ENCODE measurements at places on chromosomes 4 and X.

GRCh38 chrX:110699109-110699508 lies 96.5 kb downstream of the CHRDL1 start:
- DNase-seq, result no peak

GRCh38 chr4:101862595-101862994 lies 72.1 kb downstream of the BANK1 start:
- DNase-seq, result no peak

GRCh38 chrX:136259543-136259942 lies 8.3 kb upstream of the MAP7D3 start:
- DNase-seq, result no peak

GRCh38 chrX:145393702-145394235 lies 146.5 kb downstream of the SPANXN1 start:
- no peak for DNase-seq

DNA sequence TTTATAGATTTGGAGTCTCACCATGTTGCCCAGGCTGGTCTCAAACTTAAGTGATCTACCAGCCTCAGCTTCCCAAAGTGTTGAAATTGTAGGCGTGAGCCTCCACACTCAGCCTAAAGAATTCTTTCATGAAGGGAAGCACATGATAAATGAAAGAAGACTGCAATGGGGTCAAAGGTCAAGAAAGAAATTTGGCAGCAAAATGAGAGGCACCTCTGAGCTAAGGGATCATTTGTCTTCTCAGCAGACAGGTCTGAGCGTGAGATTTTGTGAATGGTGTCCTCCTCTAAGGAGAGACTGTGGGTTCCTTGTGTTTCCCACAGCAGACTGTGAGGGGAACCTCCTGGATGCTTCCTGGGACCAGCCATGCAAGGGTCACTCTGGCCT lies 57.5 kb upstream of the EGFL6 start:
- no peak for DNase-seq

DNA sequence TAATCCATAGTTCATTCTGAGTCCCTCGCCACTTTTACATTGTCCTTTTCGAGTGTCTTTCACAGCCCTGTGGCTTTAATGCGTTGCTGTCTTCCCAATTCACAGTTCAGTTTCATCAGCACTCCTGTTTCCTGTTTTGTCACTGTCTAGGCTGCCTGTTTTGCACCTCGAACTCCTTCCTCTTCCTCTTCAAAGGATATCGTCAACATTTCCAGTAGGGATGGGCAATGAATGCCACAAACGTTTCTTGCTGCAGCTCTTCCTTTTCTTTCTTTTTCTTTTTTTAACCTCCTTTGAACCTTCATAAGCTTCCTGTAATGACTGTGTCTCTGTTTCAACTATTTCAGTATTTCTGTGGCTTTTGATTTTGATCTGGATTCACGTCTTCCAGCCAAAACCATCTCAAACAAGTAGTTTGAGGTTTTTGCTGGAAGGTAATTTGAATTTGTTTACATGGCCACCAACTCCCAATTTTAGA lies 105.4 kb downstream of the ANXA3 start:
- DNase-seq, result no peak

- DNase-seq, result no peak
Measured at GRCh38 chr4:147773261-147774184, 41.6 kb downstream of the ARHGAP10 start.

DNA sequence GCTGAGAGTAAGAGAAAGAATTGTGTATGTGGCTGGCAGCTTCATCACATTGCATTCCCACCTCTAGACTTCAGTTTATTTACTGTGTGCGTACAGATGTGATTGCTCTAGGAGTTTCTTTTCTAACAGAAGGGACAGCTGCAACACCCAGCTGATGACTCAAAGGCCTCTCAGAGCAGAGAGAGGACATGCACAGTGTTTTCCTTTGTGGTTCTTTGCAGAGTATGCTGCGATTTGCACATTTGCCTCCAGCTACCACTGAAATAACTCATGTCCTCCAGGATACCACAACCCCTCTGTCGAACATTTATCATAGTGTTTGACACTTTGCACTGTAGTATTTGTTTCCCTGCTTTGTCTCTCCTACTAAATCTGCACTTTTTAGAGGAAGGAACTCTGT lies 294.1 kb downstream of the STIM2 start:
- no peak for DNase-seq

DNA sequence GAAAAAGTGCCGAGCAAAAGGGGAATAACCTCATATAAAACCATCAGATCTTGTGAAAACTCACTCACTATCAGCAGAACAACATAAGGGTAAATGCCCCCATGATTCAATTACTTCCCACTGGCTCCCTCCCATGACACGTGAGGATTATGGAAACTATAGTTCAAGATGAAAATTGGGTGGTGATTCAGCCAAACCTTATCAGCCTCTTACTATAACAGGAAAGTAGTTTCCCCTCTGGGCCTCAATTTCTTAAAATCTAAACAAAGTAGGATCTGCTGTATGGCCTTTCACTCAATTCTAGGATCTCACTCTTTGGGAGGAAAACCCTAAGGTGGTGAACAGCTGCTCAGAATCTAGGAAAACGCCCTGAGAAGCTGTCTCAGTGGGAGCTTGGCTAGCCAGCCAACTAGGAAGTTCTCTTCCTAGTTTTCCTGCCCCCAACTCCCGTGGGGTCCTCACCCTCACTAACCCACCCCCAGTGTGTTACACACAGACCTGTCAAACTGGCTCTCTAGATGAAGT lies 1017.1 kb upstream of the HS3ST1 start:
- no peak for DNase-seq

DNA sequence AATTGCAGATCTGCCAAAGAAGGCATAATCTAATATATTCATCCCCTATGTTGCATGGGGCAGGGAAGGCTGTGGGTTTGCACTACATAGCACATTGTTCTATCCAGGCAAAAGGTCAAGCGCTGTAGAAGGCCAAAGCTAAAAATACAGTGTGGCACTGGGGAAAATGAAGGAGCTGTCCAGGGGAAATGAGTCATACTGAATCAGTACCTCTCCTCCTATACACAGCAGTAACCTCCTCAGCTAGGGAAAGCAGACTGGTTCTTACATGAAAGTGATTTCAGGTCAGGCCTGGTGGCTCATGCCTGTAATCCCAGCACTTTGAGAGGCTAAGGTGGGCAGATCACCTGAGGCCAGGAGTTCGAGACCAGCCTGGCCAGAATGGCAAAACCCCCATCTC lies 31.0 kb upstream of the SLC25A4 start:
- no peak for DNase-seq

DNA sequence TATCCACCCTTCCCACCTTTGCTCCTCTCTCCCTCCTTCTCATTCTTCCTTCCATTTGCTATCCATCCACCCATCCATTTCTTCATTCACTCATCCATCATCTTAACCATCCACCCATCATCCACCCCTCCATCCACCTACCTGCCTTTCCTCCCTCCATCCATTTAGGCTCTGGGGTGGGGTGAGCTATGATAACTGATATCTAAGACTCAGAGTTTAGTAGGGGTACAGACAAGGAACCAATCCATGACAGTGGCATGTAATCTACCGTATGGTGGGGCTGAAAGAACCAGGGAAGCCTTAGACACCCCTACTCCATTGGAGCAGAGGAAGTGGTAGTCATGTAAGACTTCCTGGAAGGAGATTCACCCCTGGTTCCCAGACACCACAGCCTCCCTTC lies 23.2 kb downstream of the PSAPL1 start:
- DNase-seq, result no peak

DNA sequence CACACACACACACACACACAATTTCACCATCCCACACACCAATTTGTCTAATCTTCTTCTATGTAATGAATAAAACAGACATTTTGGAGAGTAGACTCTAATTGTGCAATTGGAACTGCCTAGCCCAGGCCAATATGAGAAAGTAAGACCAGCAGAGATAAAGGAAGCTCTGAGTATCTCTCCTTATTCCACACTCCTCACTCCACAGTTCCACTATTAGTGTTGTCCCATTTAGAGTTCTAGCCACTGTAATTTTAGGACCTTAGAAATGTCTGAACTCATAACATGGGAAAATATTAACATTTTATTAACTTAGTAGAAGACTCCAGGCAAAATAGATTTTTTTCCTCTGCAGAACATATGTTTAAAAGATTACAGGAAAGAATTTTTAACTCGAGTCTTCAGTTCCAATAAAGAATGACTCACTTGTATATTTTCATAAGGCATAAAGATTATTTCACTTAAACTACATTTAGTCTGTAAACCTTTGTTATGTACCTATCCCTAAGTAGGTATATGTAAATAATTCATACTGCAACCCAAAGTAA lies 297.6 kb upstream of the INTU start:
- DNase-seq, result no peak

DNA sequence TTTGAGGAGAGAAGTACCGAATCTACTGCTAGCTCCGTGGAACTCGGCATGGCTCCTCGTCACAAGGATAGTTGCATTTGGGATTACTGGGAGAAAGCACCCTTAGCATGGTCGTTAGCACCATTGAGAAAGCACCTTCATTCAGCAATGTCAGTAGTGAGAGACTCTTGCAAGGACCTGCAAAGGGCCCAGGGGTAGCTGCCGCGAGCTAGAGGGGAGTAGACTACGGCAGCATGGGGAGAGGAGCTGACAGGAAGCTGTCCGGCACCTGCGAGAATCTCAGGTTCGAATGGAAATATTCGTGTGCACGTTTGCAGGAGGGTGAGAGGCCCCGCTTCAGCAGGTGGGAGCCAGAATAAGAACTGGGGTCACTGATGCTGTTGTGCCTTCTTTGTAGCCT lies 20.2 kb downstream of the TLR10 start:
- no peak for DNase-seq

GRCh38 chr4:14446311-14446710 lies 556.0 kb upstream of the CPEB2 start:
- no peak for DNase-seq

- no peak for DNase-seq
Measured at GRCh38 chr4:19327364-19327763, 924.3 kb upstream of the SLIT2 start.
